ENCODE measurements at places on chromosomes 12 and 14.

- DNase-seq, result no peak
Observed at GRCh38 chr14:83529531-83529930, 1995.9 kb upstream of the SEL1L start.

DNA sequence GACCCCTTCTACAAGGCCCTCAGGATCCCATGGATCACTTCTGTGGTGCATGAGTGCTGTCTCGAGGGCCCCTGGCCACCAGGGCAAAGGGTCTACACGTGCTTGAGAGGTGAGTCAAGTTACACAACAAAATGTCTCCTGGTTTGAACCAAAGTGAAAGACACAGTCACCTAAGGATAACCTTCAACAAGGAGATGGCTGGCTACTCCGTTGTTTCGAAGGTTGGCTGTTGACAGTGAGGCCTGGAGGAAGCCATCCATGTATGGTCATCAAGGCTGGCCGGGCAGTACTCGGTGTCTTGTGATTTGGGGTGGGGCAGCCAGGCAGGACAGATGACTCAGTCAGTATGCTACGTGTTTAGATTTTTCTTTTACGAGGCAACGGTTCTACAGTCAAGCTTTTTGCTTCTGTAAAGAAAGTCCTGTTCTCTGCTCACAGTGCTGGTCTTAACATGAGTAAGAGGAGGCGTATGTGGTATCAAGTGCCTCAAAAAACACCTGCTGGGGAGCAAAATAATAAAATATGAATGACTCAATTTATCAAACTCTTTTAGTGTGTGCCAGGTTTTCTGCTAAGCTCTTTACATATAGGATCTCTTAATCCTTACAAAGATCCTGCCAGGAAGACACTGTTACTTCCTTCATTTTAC is 18.0 kb upstream of the NT5DC3 start:
- peak; percentile 49 for DNase-seq

GRCh38 chr14:61505815-61506809 is 184.7 kb downstream of the PRKCH start:
- DNase-seq, result no peak

DNA sequence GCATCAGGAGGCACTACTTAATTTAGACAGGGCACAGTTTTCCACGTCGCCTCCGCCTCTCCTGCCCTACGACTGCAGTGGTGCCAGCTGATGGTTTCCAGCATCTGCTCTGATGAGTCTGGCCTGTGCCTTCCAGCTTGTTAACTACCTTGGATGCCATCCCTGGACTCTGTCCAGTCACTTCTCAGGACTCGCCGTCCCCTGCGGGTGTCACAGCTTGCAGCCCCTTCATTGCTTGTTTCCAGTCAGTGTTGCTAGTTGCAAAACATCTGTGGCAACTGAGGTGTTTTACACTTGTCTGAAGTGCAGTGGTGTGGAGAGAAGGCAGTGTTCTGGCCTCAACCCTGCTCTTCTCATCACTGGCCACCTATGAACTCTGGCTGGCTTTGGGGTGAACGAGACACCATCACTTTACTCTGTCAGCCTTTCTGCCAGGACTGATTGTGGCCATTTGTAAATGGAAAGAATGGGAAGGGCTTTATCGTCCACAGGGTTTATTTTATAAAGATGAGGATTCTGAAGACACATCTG is 8.3 kb downstream of the ADGRD1 start:
- no peak for DNase-seq

DNA sequence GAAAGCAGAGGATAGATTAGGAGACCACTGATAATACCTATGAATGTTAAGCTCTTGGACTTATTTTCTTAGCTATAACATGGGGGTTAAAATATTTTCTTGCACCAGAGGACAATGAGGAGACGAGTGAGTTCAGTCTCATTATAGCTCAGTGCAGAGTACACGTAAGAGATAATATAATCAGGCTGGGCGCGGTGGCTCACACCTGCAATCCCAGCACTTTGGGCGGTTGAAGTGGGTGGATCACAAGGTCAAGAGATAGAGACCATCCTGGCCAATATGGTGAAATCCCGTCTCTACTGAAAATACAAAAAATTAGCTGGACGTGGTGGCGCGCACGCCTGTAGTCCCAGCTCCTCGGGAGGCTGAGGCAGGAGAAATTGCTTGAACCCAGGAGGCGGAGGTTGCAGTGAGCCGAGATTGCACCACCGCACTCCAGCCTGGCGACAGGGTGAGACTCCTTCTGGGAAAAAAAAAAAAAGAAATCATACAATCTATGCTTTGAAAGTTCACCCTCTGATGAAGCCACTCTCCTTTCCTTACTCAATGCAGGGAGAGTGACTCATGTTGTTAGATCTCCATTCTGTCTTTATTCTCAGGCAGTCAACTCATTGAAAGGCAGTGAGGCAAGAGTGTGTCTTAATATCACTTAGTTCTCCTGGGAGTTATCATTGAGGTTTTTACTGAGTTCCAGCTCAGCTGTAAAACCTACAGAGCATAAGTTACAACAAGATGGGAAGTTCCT is 134.2 kb downstream of the SYNE2 start:
- no peak for DNase-seq

- peak; percentile 33 for DNase-seq
Observed at GRCh38 chr12:93089805-93090569, 160.9 kb upstream of the EEA1 start.

DNA sequence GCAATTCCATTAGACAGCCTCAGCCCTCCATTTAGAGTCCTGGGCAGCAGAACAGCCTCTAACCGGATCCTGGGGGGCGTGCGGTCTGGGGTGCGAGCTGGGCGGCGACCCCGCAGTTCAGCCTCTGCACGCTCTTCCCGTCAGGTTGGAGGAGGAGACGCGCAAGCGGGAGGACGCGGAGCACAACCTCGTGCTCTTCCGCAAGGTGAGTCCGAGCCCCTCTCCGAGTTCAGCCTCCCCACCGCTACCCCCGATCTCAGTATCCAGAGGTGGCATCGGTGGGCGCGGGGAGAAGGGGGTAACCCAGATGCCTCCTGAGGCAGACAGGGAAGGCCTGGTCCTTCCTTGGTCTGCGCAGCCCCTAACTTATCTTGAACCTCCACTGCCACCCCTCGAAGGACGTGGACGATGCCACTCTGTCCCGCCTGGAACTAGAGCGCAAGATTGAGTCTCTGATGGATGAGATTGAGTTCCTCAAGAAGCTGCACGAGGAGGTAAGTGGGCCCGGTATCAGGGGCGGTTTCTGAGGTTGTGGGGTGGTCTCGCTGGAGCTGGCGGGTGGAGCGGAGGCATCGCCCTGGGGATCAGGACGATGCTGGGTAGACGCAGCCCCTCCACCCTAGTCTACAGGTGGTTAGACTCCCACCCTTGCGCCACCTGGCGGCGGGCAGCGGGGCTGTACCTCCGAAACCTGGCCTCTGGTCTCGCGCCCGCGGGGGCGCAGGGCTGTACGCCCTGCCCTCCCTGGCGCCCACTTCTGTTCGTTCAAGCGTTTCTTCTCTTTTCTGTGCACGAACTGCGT is 1.3 kb downstream of the PRPH start:
- DNase-seq, result peak; percentile 25

GRCh38 chr12:24222968-24223367 is 273.5 kb upstream of the SOX5 start:
- DNase-seq, result no peak

- no peak for DNase-seq
Observed at GRCh38 chr14:93914278-93914677, 12.9 kb upstream of the FAM181A start.

DNA sequence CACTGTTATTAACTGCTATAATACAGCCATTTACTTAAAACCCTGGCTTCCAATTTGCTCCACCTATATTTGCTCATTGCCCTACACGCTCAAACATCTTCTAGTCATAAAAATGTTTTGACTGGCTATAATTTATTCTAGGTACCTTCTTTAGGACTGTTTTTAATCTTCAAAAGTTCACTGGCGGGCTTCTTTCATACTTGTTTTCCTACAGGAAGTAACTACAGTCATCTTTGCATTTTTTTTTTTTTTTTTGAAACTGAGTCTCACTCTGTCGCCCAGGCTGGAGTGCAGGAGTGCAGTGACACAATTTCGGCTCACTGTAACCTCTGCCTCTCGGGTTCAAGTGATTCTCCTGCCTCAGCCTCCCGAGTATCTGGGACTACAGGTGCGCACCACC is 32.5 kb downstream of the MPHOSPH9 start:
- DNase-seq, result no peak

DNA sequence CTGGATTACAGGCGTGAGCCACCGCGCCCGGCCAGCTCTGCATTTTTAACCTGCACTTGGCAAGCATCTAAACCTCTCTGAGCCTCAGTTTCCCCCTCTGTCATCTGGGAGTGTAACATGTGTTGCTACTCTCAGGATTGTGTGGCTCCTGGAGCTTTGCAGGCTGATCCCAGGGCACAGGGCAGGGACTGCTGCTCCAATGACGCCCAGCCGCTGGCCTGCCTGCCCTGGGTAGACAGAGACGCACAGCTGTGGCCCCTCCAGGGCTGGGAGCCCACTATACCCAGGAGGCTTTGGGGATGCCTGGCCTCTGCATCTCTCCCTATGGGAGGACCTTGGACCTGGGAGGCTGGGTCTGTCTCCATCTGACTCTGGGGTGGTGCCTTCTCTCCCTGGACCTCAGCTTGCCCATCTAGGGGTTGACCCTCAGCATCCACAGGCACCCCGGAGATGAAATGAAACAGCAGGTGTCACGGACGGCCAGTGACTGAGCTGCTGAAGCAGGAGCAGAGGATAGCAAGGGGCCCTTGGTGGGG is 13.7 kb downstream of the ARL6IP4 start:
- DNase-seq, result no peak

DNA sequence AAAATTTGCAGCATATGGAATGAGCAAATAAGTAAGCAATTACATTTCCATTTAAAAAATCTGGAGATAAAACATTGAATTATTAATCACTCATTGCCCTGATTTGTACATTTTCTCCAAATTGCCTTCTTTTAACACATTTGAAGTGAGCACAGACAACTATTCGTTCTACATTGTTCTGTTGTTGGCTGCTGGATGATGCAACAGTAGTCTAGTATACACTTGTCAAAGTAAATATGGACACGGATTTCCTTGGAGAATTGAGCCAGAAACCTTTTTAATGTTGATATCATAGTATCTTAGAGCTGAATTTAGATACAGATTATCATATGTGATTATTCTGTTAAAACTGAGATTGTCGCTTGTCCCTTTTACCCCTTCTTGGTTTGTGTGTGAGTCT is 188.2 kb downstream of the FUT8 start:
- no peak for DNase-seq

DNA sequence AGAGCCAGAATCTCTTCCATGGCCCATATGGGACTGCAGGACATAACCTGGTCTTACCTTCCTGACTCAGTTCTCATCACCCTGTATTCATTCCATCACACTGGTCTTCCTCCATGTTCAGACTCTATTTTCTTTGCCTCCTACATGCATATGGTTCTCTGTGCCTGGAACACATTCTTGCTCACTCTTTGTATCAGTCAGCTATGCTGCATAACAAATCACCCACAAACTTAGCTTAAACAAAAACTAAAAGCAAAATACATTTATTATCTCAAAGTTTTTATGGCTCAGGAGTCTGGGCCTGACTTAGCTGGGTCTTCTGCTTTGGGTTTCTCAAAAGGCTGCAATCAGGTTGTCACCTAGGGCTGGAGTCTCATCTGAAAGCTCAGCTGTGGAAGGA is 712.6 kb upstream of the TBX3 start:
- no peak for DNase-seq

DNA sequence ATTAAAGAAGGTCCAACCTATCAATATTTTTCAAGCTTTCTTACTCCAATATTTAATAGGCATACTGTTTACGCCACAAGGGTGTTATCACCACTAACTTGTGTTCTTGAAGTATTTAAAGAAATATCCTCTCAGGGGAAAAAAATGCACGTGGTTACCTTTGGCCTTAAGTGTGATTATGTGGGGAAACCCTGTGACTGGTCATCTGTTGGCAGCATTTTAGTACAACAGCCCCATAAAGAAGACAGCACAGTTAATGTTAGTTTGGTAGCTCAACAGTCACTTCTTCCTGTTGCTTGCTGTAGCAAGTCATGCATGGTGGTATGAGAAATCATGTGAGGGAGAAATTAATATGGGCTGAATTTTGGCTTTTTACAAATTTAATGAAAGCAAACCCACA is 1021.5 kb upstream of the TMEM132C start:
- DNase-seq, result no peak

- DNase-seq, result no peak
Observed at GRCh38 chr14:25111061-25111601, 61.2 kb upstream of the STXBP6 start.

DNA sequence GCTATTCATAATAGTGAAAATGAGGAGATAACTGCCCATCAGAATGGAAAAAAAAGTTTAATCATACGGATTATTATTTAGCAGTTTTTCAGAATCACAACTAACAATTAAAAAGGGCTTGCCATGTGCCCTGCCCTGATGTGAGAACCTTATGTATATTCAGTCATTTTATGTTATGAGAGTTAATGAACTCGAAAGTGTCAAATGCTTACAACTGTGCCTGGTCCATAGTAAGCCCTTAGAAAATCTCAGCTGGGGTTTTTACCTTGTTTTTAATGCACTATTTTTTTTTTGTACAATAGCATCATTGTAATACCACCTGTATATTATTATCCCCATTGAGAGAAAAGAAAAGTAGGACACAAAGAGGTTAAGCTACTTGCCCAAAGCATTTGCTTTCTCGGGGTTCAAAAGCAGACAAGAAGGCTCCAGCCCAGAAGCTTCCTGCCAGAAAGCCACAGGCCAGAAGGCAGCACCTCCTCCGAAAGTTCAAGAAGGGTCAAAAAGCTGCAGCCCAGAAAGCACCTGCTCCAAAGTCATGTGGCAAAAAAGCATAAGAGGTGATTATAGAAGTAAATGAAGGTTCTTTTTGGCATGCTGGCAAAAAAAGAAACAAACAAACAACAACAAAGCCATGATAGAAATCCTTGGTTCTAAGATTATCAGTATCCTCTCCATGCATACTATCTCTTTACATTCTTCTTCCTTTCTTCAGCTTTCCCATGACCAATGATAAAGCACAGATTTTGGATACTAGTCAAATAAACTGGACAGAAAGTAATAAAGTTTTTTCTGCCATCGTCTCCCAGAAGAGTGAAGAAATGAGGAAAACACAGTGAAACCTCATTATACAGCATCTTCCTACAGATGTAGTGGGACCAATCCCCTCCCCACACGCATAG is 59.1 kb upstream of the NAP1L1 start:
- DNase-seq, result no peak

Measured in inflammatory macrophage (primary cell).